ENCODE measurements at places on chromosomes 11 and 22.

GRCh38 chr11:69470793-69471728, 10.4 kb upstream of the LINC01488 start:
- no peak for DNase-seq

DNA sequence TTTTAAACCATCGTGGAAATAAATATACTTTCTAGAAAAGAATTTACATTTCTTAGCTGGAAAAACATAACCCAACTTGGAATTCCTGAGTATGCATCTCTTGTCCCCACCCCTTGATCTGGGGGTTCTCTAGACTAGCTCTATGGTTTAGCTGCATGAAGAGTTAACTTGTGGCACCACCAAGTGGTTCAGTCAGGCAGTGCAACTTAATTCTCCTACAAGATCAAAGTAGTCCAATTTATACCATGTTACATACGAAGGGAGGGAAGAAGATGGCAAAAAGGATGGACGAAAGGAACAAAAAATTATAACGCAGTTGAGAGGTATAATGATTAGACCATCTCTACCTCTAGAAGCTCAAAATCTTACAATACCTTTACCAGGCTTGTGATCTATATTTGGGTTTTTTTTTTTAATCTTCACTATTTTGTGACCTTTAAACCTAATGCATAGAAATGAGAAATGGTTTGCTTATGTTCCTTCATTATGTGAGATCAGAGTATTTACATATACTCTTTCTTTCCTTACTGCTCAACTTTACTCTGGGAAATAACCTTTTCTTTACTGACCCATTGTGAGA, 28.5 kb upstream of the ALKBH3 start:
- DNase-seq = peak; percentile 72

- no peak for DNase-seq
Measured at GRCh38 chr11:72627594-72628281, 46.5 kb downstream of the PDE2A start.

GRCh38 chr11:132343445-132344175, 973.2 kb downstream of the NTM start:
- DNase-seq = peak; percentile 67

GRCh38 chr11:64021757-64022093, 14.0 kb upstream of the FLRT1 start:
- DNase-seq = no peak

- DNase-seq = no peak
Measured at GRCh38 chr11:28476864-28477263, 368.7 kb downstream of the METTL15 start.

GRCh38 chr11:15471048-15471894, 356.5 kb downstream of the INSC start:
- no peak for DNase-seq

DNA sequence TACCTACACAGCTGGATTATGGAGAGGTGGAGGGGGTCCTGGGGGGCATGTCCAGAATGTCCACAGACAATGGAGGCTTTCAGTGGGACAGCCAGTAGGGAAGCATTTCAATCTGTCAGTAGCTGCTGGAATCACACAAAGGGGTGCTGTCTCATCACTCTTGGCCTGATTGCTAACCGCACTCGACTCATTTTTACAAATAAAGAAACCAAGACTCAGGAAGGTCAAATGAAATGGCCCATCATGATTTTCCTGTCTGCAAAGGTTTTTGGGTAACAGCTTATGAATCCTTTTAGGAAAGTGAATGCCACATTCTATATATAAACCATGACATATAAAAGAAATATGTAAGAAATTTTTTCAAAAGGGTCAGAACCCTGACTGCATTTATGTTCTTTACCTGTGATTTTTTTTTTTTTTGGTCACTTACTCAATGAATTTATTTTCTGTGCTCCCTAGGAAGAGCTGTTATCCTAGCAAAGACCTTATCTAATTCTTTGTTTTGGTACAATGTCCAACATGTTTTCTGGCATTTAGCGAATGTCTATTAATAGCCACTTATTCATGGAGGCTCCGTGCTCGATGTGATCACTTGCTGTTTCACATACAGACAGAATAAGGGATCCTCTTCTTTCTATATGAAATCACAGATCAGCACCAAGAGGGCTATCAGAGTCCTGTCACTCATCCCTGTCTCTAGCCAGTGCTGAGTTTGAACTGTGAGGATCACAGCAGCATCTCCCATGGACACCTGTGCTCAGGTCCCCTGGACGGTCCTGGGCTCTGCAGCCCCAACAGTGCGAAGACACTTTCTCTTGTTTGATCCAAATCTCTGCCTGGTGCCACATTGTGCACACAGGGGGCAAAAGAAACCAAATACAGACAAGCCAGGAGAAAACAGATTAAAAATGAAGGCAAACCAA, 979.7 kb downstream of the NTM start:
- peak; percentile 85 for DNase-seq

- DNase-seq = no peak
Measured at GRCh38 chr11:72766152-72766902, 14.1 kb upstream of the ARAP1 start.

GRCh38 chr11:20611892-20612291, 12.5 kb downstream of the SLC6A5 start:
- peak; percentile 13 for DNase-seq

DNA sequence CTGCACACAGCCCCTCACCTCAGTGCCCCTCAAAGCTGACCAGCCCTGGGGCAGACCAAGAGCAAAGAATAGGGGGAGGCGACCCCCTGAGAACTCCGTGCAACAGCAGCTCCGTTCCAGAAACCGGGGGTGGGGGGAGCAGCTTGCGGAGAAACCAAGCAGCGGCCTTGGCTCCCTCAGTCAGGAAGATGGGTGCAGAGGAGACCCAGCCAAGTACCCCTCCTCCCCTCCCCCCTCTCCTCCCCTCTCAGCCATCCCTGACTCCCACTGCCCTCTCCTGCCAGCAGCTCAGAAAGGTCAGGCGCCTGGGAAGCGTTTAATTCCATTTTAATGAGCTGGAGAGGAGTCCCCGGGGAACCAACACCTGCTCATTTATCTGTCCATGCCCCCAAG, 78.9 kb downstream of the PDE2A start:
- no peak for DNase-seq

DNA sequence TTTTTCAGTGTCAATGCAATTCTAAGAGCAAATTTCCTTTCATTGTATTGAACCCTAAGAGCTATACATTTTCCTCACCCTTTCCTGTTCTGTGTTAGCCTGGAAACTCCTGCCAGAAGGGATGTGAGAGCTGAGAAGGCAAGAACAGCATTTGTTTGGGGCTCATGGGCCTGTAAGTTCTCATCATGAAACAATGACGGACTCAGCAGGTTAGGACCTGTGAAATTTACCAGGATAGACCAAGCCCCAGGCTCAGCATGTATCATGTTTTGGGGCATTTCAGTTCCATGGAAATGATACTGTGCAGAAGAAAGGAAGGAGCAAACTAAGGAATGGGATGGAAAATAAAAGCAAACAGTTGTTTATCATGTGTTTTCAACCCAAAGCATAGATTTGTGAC, 41.6 kb downstream of the NTM start:
- DNase-seq = no peak

GRCh38 chr11:17649696-17650095, 69.7 kb upstream of the MYOD1 start:
- DNase-seq = no peak

- peak; percentile 20 for DNase-seq
Measured at GRCh38 chr22:46803031-46803880, 40.8 kb downstream of the TBC1D22A start.

DNA sequence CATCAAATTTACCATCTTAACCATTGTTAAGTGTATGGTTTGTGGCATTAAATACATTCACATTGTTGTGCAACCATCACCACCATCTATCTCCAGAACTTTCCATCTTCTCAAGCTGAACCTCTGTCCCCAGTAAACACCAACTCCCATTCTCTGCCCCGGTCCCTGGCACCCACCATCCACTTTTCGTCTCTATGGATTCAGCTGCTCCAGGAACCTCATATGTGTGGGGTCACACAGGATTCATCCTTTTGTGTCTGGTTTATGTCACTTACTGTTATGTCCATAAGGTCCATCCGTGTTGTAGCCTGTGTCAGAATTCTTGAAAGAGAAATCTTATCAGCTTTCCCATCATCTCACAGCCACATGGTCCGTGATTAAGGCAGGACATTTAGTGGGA, 16.3 kb downstream of the TSPAN32 start:
- no peak for DNase-seq

GRCh38 chr11:123187248-123187647, 7.8 kb downstream of the CLMP start:
- no peak for DNase-seq

- no peak for DNase-seq
Measured at GRCh38 chr11:75703695-75704237, 13.9 kb upstream of the MOGAT2 start.

GRCh38 chr11:8672346-8672745, 10.1 kb downstream of the TRIM66 start:
- DNase-seq = no peak

GRCh38 chr11:114170226-114170625, 110.7 kb downstream of the ZBTB16 start:
- DNase-seq = no peak

GRCh38 chr22:49398646-49399045, 429.0 kb downstream of the BRD1 start:
- DNase-seq = no peak

DNA sequence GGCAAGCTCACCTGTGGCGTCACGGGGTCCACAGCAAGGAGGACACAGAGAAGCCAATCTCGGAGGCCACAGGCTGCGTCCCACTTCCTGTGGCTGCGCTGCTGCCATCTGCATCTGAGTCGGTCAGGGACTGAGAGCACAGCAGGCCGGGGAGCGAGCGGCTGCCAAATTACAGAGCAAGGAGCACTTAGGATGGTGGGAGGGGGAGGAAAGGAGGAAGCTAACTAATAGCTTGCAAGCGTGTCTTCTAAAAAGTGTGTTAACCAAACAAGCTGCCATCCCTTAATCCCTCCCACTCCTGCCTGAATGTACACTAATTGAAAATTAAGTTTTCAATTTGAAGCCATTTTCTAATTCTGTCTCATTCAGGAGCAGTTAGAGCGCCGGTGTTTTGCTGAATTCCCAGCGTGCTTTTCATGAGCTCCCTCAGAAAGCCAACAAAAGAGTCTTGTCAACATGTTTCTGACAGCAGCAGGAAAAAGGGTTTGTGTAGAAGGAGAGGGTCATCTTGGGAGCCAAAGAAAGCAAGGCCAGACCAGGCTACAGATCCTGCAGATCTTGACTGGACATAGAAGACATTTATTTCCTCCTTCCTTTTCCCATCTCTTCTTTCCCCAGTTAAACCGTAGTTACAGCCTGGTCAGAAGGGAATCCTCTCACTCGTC, 42.4 kb upstream of the API5 start:
- no peak for DNase-seq

- no peak for DNase-seq
Measured at GRCh38 chr11:76155500-76156227, 50.6 kb downstream of the WNT11 start.

DNA sequence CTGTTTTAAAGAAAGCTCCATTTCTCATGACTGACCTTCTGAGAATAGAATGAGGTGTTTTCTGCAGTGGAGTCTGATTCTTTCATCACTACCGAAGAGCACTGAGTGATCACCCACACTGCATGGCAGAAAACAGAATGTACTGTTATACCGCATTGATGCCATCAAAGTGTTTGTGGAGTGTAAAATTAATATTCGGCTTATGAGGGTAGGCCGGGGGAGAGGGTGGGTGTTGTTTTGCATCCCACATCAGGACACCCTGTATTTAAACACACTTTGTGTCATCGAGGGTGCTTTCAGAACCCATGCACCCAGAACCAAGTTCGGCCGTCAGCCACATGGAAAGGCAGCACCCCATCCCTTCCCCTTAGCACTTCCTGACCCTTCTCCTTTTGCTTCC, 41.3 kb upstream of the ETS1 start:
- no peak for DNase-seq

- no peak for DNase-seq
Measured at GRCh38 chr11:77206264-77207018, 78.4 kb downstream of the MYO7A start.

GRCh38 chr22:23437779-23438178, 142.3 kb downstream of the IGLL1 start:
- no peak for DNase-seq

DNA sequence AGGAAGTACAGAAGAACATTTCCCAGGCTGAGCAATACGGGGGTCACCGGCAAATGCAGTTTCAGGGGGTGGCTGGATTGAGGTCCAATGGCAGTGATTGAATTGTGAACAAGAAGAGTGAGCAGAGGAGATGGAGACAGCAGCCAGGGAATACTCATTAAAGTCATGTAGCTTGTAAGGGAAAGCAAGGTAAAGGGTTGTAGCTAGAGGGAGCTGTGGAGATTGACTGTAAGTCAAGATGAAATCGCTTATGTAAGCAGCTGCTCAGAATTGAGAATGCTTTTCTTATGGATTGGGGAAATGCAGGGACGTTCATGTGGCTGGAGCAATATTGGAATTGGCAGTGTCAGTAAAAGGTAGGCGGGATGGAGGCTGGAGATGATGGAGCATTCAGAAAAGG, 111.4 kb upstream of the TBCEL start:
- DNase-seq = no peak

DNA sequence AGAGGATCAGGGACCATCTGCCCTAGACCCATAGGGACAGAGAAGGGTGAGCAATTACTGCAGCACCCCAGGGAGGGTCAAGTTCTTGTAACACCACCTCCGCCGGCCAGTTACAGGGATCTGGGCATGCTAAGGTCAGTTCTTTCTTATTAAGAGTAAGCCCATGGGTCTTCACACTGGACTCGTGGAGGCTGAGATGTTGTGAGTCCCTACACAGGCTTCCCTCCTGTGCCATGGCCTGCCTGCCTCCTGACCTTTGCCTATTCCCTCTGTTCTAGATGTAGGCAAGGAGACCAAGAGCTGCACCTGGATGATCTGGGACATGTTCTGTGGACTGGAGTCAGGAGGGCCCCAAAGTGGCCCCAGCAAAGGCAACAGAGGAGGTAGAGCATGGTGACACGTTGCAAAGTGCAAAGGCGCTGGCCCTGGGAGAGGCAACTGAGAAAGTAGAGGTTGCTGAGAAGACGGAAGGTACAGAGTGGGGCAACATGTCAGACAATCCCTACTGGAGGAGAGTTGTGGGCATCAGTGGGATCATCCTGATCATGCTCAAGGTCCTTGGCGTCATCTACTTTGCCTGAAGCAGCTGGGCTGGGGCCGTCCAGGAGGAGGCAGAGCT, 16.3 kb upstream of the GNAZ start:
- no peak for DNase-seq

DNA sequence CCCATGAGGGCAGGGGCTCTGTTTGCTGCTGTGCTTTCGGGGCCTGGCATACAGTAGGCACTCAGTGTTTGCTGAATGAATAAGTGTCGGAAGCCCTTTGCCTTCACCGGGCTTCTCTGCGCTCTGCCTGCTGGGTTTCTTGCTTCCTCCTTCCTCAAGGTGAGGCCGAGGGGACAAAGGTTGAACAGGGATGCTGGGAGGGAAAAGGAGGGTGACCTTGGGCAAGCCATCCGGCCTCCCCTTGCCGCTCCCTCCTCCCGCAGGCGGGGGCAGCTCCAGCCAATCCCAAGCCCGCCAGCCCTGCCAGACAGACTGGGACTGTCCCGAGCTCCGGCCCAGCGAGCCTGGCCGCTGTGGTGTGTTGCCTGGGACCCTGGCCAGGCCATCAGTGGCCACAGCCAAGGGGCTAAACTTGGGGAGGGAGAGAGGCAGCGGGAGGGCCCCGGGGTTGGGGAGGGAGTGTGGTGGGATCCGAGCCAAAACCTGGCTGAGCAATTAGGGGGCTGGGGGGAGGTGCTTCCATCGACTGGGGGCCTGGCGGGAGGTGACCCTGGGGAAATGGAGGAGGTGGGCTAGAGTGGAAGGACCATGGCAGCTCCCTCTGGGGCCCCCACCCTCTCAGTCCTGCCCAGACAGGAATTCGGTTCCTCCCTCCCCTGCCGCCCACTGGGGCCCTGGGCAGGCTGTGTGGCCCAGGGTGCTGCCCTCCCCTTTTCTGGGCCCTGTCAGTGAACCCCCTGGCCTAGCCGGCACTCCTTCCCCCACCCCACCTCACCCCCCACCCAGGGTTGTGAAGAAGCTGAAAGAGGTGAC, 3.4 kb upstream of the RCOR2 start:
- DNase-seq = no peak

All from HT1080 (cell line).